Activated CD8-positive, alpha-beta memory T cell treated with anti-CD3 and anti-CD28 coated beads, Interleukin-2, amount 50 U/mL, for 4 hours (primary cell): ENCODE measurements at places on chromosomes 3 and 15.

DNA sequence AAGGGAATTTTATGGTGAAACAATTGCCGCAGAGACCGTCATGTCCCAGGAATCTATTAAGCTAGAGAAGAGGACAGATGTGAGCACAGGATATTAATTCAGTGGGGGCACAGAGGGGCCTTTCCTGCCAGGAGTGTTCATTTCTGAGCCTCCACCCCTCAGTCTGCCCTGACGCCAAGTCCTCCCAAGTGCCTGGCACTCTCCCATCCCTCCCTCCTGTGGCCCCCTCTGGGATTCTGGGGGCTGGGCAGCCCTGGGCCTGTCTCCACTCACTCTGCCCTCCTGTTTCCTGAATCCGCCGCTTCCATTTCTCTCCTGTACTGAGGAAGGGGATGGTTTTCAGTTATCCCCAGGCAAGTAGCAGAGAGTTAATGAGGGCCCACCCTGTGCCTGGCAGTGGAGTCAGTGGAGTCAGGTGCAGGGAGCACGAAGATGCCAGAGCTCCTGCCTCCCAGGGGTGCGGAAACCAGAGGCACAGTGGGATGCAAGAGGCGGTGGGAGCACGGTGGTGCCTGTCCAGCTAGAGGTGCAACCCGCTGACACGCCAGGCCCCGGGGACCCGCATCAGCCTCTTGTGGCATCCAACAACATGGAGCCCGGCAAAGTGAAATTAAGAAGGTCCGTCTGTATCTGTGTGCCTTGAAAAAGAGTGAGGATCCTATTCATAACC is 212.5 kb downstream of the XXYLT1 start:
- DNase-seq: no peak

GRCh38 chr3:100709842-100710260 is 557 bp downstream of the TFG start:
- peak; percentile 34 for DNase-seq

DNA sequence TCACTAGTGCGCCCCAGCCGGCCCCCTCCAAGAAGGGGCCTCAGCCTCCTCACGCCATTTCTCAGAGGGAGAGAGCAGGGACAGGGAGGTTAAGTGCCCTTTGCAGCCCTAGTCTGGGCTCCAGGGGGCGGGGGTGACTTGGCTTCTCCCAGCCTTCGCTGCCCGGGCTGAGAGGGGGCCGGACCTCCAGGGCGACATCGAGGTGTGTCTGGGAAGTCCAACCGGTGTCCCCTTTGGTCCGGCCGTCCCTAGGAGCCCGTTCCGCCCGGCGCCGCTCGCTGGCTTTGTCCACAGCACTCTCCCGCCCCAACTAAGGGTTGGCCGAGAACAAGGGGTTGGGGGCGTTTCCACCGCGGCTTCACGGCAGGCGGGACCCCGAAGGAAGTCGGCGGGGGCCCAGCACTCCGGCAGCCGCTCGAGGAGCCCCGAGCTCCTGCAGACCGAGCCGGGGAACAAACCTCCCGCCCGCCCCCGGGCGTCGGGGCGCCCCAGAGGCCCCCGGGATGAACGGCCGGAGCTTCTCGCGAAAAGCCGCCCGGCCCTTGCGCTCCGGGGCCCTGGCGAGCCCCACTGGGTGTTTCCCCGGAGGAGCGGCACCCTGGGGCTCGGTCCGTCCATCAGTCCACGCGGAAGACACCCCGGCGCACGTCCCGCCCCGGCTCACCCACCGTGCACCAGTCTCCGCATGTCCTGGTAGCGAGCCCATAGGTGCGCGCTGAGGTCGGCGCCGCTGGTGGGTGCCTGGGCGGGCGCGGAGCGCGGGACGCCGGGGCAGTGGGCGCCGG is 627 bp downstream of the NT5DC2 start:
- DNase-seq: peak; percentile 35

DNA sequence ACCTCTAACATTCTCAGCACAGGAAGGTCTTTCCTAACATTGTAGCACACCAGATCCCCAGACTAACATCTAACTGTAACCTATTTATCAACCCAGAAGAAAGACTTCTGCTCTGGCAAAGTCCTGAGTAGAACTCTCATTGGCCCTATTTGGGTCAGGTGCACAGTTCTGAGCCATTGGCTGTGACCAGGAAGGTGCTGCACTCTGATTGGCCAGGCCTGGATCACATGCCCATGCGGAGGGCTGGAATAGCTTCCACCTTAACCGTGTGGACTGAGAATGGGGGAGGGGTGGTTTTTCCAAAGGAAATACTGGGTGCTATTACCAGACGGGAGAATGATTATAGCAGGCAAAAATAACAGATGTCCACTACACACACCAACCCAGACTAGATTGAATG is 11.5 kb downstream of the FEZF2 start:
- DNase-seq: no peak

DNA sequence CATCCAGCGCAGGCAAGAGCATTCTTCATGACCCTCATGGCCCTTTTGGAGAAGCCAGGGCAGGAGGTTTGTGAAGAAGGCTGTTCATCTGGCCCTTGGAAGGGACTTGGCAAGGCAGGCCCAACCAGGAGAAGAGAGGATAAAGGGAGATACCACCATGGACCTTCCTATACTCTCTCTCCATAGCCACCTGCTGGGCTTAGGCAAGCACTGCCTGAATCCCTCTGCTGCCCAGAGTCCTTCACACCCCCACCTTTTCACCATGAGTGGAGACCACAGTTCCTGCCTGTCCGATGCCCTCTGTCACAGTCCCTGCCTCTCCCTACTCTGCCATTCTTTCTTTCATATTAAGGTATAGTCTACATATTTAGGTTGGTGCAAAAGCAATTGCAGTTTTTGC is 10.6 kb upstream of the SFMBT1 start:
- no peak for DNase-seq

GRCh38 chr3:117117188-117117936 is 407.8 kb downstream of the TUSC7 start:
- DNase-seq: no peak

GRCh38 chr15:67120839-67121643 is 55.6 kb downstream of the SMAD3 start:
- peak; percentile 86 for DNase-seq

- no peak for DNase-seq
Measured at GRCh38 chr15:75206006-75206405, 4.3 kb downstream of the C15orf39 start.

DNA sequence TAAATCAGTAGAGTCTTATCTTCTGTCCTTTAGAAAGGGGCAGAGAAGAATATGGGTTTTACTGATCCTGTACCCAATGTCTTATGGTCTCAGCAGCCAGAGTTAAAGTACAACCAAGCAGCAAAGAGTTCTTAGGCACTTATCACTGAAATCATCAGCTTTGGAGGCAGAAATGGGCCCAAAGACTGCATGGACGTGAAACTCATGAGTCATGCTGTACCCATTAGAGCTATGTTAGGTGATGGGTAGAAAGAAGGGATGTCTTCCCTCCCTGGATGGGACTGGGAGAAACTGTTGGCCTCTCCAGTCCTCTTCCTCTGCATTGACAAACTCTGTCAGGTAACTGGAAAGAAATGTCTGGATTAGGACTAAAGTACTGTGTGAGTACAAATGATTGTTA is 63.4 kb downstream of the EOMES start:
- no peak for DNase-seq

DNA sequence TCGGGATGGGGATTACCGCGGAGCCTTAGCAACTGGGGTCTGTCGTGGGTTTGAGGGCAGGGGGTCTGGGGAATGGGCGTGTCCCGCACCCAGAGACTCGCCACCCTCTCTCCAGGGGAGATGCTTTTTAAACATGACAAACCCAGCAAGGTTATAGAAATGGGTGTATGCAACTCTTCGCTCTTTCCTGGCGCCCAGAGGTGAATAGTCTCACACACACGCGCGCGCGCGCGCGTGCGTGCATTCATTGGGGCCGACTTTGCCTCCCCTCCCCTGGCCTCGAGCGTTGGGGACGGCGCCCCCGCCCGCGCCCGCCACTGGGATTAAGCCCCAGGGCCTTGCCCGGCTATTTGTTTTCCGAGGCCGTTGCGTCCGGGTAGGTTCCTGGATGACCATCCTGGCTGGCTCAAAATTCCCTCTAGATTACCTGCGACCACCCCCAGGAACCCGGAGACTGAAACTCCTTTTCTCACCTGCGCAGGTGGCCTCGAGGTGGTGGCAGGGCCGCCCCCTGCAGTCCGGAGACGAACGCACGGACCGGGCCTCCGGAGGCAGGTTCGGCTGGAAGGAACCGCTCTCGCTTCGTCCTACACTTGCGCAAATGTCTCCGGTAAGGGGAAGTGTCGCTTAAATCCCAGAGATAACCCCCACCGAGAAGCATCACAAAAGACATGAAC is 777 bp downstream of the GPR160 start:
- peak; percentile 38 for DNase-seq

- DNase-seq: no peak
Measured at GRCh38 chr3:134802428-134803050, 7.5 kb downstream of the EPHB1 start.

- no peak for DNase-seq
Measured at GRCh38 chr15:75551091-75551490, 28.0 kb downstream of the PTPN9 start.

DNA sequence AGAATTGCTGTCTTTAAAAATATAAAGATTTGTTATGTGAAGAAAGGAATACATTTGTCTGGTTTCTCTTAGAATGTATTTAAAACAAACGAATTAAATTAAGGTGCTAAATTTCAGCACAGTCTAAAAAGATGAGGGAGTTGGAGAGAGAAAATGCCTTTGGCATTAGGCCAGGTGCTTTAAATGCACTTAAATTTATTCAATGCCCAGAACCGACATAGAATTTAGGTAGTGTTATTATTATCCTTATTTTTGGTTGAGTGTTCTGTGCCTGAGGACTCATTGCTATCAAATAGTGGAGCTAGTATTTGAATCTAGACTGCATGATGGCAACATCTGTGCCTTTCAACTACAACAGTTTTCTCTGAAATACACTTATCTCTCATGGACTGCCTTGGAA is 287.5 kb downstream of the RBMS3 start:
- DNase-seq: no peak

GRCh38 chr3:139239550-139239949 is 104.3 kb upstream of the MRPS22 start:
- no peak for DNase-seq

GRCh38 chr15:90611157-90611556 is 81.4 kb downstream of the CRTC3 start:
- DNase-seq: no peak

GRCh38 chr15:24659622-24660021 is 16.0 kb upstream of the NPAP1 start:
- no peak for DNase-seq

GRCh38 chr3:36562945-36563344 is 182.6 kb downstream of the STAC start:
- DNase-seq: no peak

GRCh38 chr3:64063207-64063982 is 40.1 kb upstream of the PSMD6 start:
- no peak for DNase-seq

DNA sequence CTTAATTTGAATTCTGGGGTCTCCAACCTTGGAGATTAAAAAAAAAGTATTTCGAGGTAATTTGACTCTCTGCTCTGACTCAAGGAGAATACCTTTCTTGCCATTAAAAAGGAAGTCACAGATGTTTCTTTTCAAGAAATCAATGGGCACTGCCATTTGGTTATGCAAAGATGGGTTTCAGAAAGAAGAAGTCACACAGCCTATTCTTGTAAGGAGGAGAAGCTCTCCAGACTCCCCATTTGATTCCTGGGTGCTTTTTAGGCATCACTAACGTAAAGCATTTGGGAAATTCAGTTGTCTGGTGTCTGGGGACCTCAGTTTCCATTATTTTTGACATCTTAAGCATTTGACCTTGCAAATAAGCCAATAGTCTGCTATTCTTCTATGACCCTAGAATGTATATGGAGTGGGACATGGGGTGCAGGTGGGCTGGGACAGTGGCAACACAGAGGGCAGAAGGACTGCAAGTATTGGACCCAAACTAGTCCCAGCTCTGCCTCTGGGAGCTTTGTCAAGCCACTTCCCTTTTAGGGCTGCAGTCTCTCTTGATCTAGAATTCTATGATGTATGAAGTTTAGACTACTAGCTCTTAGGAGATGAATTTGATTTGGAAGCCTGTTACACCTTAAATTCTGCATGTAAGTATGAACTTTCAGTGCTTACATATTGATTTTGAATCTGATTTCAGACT is 27.8 kb downstream of the IL5RA start:
- DNase-seq: no peak

- peak; percentile 50 for DNase-seq
Measured at GRCh38 chr15:65101411-65101890, 13.5 kb downstream of the UBAP1L start.

DNA sequence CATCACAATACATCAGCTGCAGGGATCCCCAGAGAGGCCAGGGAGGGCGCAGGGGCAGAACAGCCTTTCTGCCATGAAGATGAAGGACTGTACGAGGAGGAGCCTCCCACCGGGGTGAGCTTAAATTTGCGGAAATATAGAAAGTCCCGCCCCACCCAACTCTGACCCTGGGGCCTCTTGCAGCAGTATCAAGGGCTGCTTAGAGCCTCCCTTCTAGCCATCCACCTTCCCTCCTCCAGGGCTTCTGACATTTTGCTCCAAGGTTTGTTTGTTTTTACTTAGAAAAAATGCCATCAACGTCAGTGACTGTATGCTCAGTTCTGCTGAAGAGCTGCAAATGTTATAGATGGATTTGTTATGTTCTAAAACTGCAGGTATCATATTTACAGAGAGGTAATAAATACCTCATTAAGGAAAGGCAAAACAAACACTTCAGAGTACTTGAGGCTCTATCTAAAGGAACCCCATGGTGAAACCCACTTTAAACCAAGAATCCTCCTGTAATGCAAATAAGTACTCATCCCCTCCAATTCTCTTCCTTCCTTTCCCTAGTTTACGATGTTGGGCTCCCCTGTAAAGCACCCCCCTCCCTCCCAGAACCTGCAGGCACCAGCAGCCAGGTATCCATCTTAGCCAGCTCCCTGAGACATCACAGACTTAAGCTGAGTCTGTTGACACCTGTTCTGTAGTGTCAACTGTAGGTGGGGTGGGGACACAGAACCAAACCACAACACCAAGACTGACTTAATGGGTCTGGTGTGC is 30.5 kb downstream of the RFTN1 start:
- peak; percentile 25 for DNase-seq

GRCh38 chr3:143600756-143601718 is 247.2 kb downstream of the SLC9A9 start:
- DNase-seq: no peak

DNA sequence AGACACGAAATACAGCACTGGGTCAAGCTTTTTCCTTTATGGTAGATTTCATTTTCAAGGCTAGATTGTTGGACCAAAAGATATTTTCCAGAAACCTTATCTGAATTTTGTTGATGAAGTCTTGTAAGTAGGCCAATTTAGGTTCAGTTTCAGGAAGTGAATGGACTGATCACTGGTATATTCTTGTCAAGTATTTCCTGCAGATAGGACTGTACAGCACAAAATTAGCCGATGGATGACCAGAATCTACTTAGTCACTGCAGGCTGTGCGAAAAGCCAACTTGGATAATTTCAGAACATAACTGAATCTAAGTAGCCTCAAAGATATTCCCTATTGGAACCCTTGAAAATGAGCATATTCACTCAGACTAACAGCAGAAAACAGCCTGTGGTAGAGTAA is 206.5 kb downstream of the NR1D2 start:
- DNase-seq: no peak

DNA sequence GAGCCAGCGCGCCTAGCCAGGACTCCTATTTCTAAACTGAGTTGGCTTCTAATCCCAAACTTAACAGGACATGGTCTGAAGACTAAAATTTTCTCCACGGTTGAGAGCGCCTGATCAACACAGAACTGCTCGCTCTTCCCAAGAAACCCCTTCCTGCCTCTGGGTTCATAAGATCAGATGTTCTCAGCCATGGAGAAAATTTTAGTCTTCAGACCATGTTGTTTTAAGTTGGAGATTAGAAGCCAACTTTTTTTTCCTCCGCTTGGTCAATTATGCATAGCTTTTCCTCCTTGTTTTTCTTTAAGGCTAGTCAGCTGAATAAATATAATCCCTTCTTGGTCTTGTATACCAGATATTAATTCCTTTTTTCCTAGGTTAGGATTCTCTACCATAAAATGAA is 356.6 kb upstream of the ADAMTS9 start:
- no peak for DNase-seq
